Activated CD8-positive, alpha-beta memory T cell treated with anti-CD3 and anti-CD28 coated beads, Interleukin-2, amount 10 ng/mL, durations not matched to agents 7 days and 5 days (primary cell): ENCODE measurements at places on chromosomes 2 and 18.
A peak's percentile ranks its signal among the peaks of the same experiment; 100 is the strongest.

- peaks cover 1% of the 10 kb centered on the region for H3K36me3 ChIP-seq
- peaks cover 67% of the 10 kb centered on the region for H3K27me3 ChIP-seq
- H3K27ac ChIP-seq, result no peak overlapping the region
- H3K4me3 ChIP-seq, result peak overlapping the region; percentile 69
These were observed 20.2 kb upstream of the PAX3 start for GRCh38 chr2:222318712-222319585.

GRCh38 chr2:80887841-80888378 is 583.4 kb upstream of the LRRTM1 start:
- H3K36me3 ChIP-seq, result no peaks in the 10 kb centered on the region
- H3K4me1 ChIP-seq, result no peaks in the 10 kb centered on the region
- H3K27ac ChIP-seq, result no peak overlapping the region
- DNase-seq, result no peak

DNA sequence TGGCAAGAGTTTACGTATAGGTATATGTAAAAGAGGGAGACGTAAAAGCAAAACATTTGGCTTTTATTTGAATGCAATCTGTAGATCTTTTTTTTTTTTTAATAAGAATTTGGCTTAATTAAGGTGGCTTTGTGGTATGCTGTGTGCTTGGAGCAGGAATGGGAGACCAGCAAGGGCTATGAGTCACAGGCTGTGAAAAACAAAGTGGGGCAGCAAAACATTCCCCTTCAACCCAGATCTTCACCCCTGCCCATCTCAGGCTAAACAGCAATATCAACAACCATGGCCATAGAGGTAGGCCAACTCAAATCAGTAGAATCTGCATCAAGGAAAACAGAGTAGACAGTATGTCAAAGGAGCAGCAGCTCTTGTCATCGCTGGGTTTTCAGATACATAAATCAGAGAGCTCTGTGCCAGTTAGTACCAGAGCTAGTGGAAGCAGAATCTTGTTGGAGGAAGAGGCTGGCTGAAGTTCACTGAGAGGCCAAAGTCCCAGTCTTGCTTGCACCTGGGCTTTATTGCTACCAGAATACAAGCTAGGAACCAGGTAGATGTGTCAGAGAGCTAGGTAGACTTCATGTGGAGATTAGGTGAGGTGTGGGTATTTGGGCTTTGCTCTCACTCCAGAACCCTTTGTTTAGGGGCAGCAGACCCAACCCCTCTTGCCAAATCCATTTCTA is 191.5 kb upstream of the FANCL start:
- no peak overlapping the region for H3K27ac ChIP-seq
- DNase-seq, result no peak
- peaks cover 47% of the 10 kb centered on the region for H3K27me3 ChIP-seq
- H3K4me1 ChIP-seq, result peaks cover 2% of the 10 kb centered on the region
- H3K36me3 ChIP-seq, result no peaks in the 10 kb centered on the region

DNA sequence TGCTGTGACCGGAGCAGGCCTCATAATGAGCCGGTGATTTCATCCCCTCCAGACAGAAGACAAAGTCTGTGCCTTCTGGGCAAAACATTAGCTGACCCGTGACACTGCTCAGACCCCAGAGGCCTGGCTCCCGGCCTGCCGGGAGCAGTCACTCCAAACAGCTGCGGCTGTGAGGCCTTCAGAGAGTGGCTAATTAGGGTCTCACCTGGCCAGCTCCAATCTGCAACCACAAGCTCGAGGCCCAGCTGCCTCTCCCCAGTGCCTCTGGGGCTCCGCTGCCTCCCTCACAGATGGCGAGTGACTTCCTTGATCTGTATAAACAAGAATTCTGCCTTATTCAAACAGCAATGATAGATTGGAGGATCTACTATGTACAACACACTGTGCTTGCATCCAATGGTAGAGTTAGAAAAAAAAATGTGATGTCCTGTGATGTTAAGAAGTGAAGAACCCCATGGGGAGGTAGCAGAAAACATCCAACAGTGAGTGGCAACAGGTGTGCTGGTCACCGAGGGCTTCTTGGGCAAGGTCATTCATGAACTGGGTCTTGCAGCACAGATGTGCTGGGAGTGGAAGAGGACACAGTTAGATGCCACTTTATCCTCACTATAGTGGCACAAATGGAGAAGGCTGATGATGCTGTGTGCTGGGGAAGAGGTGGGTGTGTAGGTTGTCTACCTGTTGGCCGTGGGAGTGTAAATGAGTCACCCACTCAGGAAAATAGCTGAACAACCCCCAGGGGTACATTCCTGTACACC is 98.2 kb upstream of the ASAP2 start:
- no peak overlapping the region for H3K27ac ChIP-seq
- no peak for DNase-seq
- H3K36me3 ChIP-seq, result no peaks in the 10 kb centered on the region
- no peaks in the 10 kb centered on the region for H3K4me1 ChIP-seq

GRCh38 chr2:127195140-127196074 is 24.7 kb downstream of the CYP27C1 start:
- no peaks in the 10 kb centered on the region for H3K4me1 ChIP-seq
- no peaks in the 10 kb centered on the region for H3K27me3 ChIP-seq
- no peaks in the 10 kb centered on the region for H3K36me3 ChIP-seq
- DNase-seq, result no peak
- H3K27ac ChIP-seq, result no peak overlapping the region

GRCh38 chr2:106057206-106057605 is 136.9 kb downstream of the UXS1 start:
- no peaks in the 10 kb centered on the region for H3K27me3 ChIP-seq
- peak; percentile 86 for DNase-seq
- H3K27ac ChIP-seq, result peak overlapping the region; percentile 92

DNA sequence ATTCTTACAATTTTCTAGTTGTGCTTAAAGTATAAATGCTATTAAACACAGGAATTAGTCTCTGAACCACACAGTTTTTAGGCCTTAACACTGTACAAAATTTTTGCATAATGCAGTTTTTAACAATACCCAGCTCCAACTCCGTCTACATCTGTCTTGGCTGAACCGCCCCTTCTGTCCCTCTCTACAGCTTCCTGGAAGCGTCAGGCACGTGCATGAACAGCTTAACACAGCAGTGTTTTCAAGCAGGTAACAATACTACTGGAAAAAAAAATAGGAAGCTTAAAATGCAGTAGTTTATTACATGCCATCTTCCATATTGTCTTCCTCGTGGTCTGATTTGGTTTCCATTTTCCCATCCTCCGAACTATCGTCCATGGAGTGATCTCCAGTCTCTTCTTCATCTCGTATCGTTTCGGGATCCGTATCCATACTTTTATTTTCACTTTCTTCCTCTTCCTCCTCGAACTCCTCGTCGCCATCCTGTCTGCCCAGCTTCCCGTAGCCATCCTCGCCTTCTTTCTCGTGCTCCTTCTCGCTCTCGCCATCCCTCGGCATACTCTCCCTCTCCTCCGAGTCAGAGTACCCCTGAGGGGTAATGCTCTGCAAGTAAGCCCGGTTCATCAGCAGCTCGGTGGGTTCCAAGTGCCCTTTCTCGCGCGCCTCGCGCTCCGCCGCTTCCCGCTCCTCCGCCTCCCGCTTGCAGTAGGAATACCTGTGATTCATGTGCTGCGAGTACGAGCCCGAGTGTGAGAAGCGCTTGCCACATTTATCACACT is 130.6 kb downstream of the ZEB2 start:
- peaks cover 21% of the 10 kb centered on the region for H3K36me3 ChIP-seq
- H3K4me1 ChIP-seq, result no peaks in the 10 kb centered on the region
- no peak overlapping the region for H3K27ac ChIP-seq

- no peak overlapping the region for H3K4me3 ChIP-seq
- no peak for DNase-seq
- peaks cover 24% of the 10 kb centered on the region for H3K27me3 ChIP-seq
- H3K36me3 ChIP-seq, result no peaks in the 10 kb centered on the region
- H3K4me1 ChIP-seq, result peaks cover 2% of the 10 kb centered on the region
- H3K27ac ChIP-seq, result no peak overlapping the region
These were observed 265.5 kb downstream of the NAPG start for GRCh38 chr18:10791169-10791831.

GRCh38 chr2:6860296-6860695 is 5.4 kb downstream of the CMPK2 start:
- no peak overlapping the region for H3K4me3 ChIP-seq
- peaks cover 81% of the 10 kb centered on the region for H3K4me1 ChIP-seq
- peak overlapping the region; percentile 45 for H3K27ac ChIP-seq
- no peak for DNase-seq

DNA sequence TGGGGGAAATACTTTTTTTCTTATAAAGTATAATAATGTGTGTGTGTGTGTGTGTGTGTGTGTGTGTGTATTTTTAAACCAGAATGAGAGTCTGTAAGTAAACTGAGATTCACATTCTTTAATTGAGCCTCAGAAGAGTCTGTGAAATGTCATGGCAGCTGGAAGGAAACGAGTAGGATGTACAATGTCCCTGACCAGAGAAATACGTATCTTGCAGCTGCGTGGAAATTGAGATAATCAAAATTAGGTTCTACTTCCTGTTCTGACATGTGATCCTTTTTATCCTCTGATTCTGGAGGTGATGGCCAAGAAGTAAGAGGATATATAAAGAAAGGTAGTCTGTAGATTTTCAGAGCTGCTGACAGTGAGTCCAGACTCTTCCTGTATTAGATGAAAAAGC is 50.0 kb downstream of the SH3RF3 start:
- no peak for DNase-seq
- H3K4me1 ChIP-seq, result peaks cover 1% of the 10 kb centered on the region
- no peak overlapping the region for H3K27ac ChIP-seq
- peaks cover 52% of the 10 kb centered on the region for H3K27me3 ChIP-seq
- no peaks in the 10 kb centered on the region for H3K36me3 ChIP-seq

DNA sequence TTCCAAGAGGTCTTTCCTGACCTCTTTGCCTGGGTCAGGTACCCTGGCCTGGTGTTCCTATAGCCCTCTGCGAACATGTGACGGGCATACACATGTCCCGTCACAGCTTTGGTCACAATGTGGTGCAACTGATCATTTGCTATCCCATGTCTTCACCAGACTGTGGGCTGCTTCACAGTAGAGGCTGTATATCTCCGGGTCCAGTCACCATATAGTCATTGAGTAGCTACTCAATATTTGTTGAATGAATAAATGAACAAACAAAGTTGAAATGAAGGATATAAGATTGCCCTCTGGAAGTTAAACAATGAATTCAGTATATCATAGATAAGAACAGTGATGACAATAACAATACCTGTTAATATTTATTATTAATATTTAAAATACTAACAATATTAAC is 16.8 kb downstream of the AOX1 start:
- peaks cover 1% of the 10 kb centered on the region for H3K36me3 ChIP-seq
- H3K4me3 ChIP-seq, result no peak overlapping the region

- peaks cover 66% of the 10 kb centered on the region for H3K27me3 ChIP-seq
- H3K36me3 ChIP-seq, result peaks cover 3% of the 10 kb centered on the region
- no peak for DNase-seq
- peak overlapping the region; percentile 11 for H3K27ac ChIP-seq
These were observed 1.5 kb downstream of the KLF7 start for GRCh38 chr2:207164006-207164831.

- H3K36me3 ChIP-seq, result no peaks in the 10 kb centered on the region
- H3K4me3 ChIP-seq, result no peak overlapping the region
- H3K4me1 ChIP-seq, result peaks cover 2% of the 10 kb centered on the region
- no peak overlapping the region for H3K27ac ChIP-seq
- peak; percentile 50 for DNase-seq
These were observed 50.9 kb downstream of the ADNP2 start for GRCh38 chr18:80159713-80160636.

DNA sequence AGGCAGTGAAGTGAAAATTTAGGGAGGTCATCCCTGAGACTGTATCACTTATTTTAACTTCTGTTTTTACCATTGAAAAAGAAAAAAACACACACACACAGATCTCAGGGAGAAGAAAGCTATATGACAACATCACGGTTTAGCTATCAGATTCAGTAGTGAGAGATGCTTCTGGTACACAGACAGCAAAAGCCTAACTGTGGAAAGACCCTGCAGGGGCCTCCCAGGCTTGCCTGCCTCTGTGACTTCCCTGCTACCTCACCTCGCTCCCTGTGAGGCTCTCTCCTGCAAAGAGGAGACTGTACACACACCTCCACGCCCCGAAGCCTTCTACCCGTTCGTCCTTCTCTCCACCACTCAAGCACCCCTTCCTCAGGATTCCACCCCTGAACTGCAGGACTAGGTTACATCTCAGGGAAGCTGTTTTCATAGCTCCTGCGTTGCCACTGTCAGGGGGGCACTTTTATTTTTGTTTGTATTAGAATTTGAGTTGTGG is 86.3 kb downstream of the EPB41L3 start:
- H3K36me3 ChIP-seq, result no peaks in the 10 kb centered on the region
- H3K27me3 ChIP-seq, result peaks cover 2% of the 10 kb centered on the region
- no peak overlapping the region for H3K27ac ChIP-seq
- H3K4me3 ChIP-seq, result peak overlapping the region; percentile 47
- no peak for DNase-seq

DNA sequence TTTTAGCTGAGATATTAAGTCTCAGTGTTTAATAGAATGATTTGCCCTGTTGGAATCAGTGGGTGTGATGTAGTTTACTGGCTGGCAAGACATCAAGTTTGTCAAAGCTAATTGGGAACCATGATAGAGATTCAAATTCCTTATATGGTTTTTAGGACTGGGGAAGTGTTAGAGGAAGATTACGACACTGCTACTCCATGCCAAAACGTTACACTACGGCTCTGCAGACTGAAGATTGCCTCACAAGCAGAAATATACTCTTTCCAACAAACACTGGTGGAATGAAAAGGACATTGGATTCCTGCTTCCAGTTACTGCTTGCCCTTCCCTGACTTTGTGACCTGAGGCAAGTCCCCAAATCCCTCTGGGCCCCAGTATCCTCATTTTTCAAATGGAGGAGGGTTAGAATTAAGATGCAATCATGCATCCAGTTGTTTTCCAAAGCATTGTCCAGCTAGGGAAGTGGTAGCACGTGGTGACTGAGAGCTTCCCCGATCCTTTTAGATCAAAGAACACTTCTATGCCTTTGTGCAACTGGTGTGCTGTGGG is 147.6 kb downstream of the CDC42EP3 start:
- no peak overlapping the region for H3K4me3 ChIP-seq
- no peak for DNase-seq
- no peak overlapping the region for H3K27ac ChIP-seq
- H3K36me3 ChIP-seq, result no peaks in the 10 kb centered on the region

- peaks cover 83% of the 10 kb centered on the region for H3K27me3 ChIP-seq
- DNase-seq, result no peak
- H3K4me3 ChIP-seq, result no peak overlapping the region
- H3K27ac ChIP-seq, result no peak overlapping the region
- H3K36me3 ChIP-seq, result peaks cover 3% of the 10 kb centered on the region
These were observed 10.3 kb downstream of the HOXD3 start for GRCh38 chr2:176167398-176167797.

- H3K36me3 ChIP-seq, result no peaks in the 10 kb centered on the region
- H3K4me3 ChIP-seq, result no peak overlapping the region
- DNase-seq, result no peak
- H3K27ac ChIP-seq, result no peak overlapping the region
- no peaks in the 10 kb centered on the region for H3K4me1 ChIP-seq
These were observed 124.5 kb downstream of the CNTNAP5 start for GRCh38 chr2:124149571-124149970.

DNA sequence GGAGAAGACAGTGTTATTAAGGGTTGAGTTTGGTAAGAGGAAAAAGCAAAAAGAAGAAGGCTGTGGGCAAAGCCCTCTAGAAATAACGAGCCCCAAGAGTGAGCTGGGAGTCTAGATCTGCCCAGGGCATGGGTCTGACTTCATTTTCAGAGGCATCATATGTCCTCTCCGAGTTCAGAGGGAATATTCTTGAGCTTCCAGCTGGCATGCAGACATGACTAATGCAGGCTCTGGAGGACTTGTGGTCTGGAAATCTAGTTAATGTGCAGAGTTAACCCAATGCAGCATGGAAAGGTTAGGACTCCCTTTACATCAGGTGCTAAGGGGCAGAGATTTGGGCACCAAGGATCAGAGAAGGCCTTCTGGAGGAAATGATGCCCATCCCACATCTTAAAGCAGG is 7.3 kb downstream of the ACMSD start:
- DNase-seq, result no peak
- no peak overlapping the region for H3K27ac ChIP-seq
- H3K27me3 ChIP-seq, result peaks cover 5% of the 10 kb centered on the region
- H3K36me3 ChIP-seq, result peaks cover 3% of the 10 kb centered on the region
